Fibroblast of skin of back (primary cell): ENCODE measurements at places on chromosomes 11 and 22.

GRCh38 chr11:47003180-47003877 is 66.8 kb downstream of the CSTPP1 start:
- no peak for DNase-seq

- DNase-seq: no peak
Observed at GRCh38 chr22:40758390-40758789, 60.8 kb downstream of the SLC25A17 start.

DNA sequence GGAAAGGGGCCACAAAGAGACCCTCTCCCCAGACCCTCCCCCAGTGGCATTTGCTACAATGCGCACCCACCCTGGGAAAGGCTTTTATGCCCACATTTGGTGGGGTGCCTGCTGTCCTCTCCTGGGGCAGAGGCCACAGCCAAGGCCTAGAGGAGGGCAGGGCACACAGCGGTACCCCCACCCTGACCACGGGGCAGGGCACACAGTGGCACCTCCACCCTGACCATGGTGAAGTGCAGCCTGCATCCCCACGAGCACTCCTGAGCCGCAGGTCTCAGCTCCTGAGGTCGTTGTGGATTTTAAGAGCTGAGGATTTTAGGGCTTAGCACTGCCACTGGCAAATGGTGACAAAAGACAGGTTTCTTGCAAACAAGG is 34.1 kb downstream of the CERK start:
- DNase-seq: no peak

- peak; percentile 45 for DNase-seq
Observed at GRCh38 chr11:68574308-68574707, 110.0 kb upstream of the GAL start.

- peak; percentile 45 for DNase-seq
Observed at GRCh38 chr11:59802639-59803176, 7.9 kb downstream of the MRPL16 start.

DNA sequence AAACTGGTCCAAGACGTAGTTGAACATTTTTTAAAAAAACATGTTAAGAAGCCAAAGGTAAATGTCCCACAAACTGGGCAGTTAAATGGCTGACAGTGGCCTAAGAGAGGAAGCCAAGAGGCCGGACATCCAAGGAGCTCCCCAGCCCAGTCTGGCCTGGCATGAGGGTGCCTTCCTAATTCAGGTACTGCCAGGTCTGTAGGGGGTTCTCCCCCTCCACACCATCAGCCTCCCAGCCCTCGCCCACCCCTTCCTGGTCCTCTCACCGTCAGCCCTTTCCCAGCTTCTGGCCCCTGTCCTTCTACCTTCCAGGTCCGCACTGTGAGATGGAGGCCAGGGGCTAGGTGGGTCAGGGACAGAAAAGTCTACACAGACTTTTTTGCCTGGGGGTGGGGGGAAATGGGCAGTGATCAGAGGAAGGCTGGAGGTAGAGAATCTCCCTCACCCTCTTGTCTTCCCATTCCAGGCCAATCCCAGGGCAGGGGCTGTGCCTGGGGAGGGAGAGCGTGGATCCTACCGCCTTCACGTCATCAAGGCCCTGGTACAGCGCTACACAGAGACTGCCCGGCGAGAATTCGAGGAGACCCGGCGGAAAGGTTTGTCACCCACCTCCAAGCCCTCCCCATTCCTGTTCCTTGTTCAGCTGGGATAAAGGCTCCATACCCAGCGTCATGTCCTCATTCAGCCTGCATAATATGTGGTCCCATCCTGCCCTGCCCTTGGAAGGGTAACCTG is 6.0 kb downstream of the ART5 start:
- no peak for DNase-seq

DNA sequence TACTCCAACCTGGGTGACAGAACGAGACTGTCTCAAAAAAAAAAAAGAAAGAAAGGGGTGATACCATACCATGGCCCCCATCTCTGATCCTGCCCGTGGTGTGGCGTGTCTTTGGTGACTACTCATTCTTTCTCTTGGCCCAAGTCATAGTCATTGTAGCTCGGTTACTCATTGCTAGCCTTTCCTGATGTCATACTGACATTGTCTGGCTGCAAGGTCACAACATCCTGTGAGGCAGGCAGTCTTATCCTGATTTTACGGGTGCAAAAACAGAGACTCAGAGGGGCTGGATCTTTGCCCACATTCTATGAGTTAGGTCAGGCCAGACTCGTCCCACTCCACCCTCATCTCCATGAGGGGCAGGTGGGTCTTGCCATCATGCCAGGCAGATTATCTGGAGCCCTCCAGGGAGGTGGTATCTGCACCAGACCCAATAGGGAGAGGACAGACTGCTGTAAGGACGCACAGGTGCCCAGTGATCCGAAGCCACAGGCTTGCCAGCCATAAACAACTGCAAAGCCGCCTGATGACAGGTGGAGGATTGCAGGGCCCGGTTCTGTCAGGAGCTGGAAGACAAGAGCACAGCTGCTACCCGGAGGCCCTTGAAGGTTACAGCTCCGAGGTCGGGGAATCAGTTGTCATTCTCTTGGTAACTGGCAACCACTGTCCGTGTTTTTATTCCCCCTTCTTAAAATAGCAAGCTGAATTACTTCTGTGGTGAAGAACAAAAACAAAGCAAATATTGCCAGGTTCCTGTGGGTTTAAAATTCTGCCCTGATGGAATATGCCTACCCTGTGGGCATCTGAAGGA is 13.8 kb downstream of the TOM1 start:
- DNase-seq: peak; percentile 95

- no peak for DNase-seq
Observed at GRCh38 chr11:132855516-132855915, 676.8 kb downstream of the OPCML start.

DNA sequence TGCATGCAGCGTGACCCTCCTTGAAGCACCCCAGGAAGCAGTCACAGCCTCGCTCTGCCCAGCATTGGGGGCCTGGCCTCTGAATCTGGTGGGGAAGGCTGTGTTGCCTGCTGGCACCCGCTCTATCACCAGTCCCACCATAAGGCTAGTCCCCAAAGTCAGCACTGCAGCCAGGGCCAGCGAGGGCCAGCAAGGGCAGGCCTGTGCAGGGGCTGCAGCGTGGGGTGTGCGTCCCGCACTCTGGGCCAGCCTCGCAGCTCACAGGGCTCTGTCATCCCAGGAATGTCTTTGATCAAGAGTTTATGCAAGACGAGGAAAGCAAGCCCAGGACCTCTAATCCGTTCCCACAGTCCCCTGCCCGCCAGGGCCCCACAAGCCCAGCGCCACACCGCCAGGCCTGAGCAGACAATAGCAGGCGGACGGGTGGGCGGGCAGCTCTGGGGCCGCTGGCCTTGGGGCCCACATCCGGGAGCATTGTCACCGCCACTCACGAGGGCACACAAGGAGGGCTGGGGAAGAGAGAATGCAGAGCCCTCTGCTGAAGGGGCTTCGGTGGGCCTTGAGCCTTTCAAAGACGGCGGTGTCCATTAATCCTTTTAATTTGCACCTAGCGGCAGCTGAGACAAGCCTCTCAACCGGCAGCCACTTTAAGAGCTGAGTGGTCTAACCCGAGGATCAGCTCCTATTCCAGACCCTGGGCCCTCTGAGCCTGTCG is 17.1 kb downstream of the LTO1 start:
- DNase-seq: no peak

DNA sequence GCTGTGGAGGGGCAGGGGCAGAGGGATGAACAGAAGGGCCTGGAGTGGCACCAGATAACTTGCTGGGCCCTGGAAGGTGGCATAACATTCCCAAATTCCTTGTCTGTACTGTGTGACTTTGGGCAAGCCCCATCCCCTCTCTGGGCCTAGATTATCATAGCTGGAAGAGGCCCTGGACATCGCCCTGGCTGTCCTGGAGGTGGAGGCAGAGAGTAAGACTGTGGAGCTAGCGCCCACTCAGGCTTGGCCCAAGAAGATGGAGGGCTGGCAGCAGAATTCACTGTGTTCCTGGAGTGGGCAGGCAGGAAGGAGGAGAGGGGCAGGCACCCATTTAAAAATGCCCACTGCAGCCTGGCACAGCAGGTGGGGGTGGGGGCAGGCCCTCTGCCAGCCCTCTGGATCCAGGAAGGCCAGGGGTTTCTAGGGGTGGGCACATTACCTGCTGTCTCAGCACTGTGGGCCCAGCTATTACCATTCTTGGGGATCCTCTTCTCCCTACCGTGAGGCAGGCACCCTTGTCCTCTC is 22.6 kb downstream of the ARHGEF17 start:
- peak; percentile 52 for DNase-seq

- peak; percentile 94 for DNase-seq
Observed at GRCh38 chr11:102138670-102139069, 28.4 kb downstream of the YAP1 start.

DNA sequence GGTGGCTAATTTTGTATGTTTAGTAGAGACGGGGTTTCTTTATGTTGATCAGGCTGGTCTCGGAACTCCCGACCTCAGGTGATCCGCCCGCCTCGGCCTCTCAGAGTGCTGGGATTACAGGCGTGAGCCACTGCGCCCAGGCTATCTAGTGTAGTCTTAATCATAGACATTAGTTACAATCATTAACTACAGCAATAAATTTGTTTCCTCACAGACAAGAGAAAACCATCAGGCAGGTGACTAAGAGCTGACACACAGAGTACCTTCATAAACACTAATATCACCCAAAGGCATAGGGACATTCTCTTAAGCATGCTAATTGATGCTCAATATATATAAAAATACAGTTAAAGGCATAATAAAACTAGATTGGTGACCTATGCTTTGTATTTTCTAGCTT is 19.4 kb downstream of the SDHD start:
- no peak for DNase-seq

DNA sequence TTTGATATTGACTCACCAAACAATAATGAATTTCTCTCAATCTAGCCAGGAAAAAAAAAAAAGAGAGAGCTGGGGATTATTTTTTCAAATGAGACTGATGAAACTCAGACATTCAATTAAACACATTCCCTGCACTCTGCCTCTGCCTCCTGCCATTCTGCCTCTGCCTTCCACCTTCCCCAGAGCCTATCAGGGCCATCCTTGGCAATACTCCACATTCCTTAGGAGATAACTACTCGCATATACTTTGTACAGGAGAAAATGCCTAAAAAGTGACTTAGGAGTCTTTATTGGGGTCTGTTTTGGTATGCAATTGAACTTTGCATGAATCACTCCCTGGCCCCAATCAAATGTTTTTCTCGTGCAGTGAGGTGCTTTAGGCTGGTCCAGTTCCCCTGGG is 246.6 kb upstream of the PLET1 start:
- peak; percentile 23 for DNase-seq
